ENCODE measurements at places on chromosomes 1 and 21.
A peak's percentile ranks its signal among the peaks of the same experiment; 100 is the strongest.

DNA sequence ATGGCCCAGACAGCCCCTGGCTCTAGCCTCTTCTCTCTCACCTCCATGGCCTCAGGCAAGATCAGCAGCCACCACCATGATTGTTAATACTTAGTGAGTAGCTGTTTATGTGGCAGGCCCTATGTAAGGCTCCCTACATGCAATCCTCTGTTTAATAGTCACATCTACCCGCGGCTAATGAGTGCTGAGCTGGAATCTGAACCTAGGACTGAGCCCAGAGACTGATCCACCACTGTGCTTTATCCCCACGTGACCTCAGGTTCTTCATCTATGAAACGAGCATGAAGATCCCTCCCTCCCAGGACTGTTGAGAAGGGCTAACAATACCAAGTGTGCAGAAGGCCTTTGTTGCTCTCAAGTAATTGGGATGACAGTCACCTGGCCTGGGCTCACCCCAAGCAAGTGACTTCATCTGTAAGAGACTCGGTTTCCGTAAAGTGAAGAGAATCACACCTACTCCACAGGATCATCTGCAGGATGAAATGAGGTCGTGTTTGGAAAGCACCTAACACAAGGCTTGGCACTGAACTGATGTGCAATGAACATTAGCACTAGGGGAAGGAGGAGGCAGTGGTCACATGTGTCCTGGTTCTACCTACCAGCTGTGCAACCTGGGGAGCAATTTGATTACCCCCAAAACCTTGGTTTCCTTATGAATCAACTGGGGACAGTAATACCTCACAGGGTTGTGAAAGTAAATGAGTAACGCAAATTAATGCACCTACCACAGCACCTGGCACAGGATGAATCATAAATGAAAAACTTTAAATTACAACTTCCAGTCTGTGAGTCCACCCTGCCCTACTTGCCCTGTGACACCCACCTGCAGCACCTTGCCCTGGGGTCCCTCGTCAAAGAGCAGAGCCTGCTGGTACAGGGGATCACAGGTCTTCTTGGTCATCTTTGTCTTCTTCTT lies 37.2 kb downstream of the RIMS3 start:
- no peak for DNase-seq

DNA sequence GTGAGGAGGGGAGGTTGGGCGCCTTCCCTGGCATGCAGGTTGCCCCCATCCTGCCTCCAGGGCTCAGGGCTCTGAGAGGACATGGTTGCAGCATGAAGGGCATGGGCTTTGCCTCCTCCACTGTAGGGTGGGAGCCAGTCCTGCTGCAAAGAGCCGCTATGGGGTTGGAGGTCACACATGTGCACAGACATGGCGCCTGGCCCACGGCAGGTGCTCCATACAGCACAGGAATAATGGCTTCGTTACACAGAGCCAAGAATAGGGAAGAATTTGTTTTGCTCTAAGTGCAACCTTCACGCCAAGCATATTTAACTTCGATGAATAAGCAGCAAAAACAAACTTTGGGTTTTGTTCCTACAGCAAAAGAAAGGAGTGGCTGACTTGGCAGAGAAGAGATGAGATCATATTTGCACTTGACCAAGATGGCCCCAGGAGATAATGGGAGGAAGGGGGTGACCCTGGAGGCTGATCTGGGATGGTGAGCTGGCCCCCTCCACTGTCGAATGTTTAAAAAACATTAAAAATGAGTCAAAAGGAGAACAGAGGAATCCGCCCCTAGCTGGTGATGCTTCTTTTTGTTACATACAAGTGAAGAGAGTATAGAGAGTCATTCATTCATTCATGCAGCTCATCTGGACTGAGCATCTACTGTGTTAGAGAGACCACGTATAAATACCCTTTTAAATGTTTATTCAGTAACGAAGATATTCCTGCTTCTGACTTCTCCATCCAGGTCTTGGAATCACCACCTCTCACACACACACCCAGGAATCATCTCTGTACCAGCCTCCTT lies 12.4 kb upstream of the C2CD2 start:
- DNase-seq, result no peak

DNA sequence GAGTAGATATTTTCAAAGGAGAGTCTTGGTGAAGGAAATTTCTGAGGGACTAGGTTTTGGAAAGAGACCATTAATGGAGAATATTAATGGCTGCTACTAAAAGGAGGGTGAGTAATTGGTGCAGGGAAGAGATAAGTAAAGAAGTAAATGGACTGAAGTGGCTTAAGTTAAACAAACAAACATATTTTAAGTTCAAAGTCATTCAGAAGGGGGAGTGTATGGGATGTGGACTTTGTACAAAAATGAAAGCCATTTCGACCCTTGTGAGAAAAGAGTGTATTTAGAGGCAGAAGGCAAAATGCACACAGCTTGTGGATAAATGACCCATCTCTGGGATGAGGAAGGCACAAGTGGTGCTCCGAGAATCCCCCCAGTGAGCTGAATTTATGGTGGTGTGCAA lies 171.7 kb downstream of the BACH1 start:
- DNase-seq, result no peak

GRCh38 chr1:47224676-47225399 lies 7.2 kb downstream of the TAL1 start:
- no peak for DNase-seq

- no peak for DNase-seq
These were observed 14.5 kb downstream of the SLX9 start for GRCh38 chr21:44954281-44954771.

GRCh38 chr1:212037900-212038299 lies 2.4 kb downstream of the DTL start:
- DNase-seq, result no peak

DNA sequence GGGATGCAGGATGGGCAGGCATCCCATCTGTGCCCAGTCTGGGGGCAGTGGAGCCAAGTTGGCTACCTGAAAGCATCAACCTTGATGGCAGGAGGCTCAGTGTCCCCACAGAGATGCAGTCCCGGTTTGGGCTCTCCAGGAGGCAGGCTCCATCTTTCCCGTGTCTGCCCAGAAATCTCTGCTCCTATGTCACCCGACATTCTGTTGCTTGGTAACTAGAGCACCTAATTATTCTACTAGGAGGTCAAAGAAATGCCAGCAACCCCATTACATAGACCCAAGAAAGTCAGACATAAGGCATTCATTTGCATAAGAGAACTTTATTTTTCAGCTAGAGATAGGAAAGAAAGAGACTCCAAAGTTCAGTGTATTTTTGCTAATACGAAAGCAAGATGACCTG lies 100.3 kb upstream of the BACE2 start:
- DNase-seq, result no peak

GRCh38 chr1:79660129-79660528 lies 653.6 kb upstream of the ADGRL4 start:
- DNase-seq, result no peak

GRCh38 chr21:36860736-36861594 lies 105.5 kb downstream of the HLCS start:
- DNase-seq, result peak; percentile 72

GRCh38 chr1:222931023-222931422 lies 116.2 kb downstream of the DISP1 start:
- peak; percentile 53 for DNase-seq

- no peak for DNase-seq
These were observed 35.6 kb downstream of the PRPF38A start for GRCh38 chr1:52439976-52440375.

DNA sequence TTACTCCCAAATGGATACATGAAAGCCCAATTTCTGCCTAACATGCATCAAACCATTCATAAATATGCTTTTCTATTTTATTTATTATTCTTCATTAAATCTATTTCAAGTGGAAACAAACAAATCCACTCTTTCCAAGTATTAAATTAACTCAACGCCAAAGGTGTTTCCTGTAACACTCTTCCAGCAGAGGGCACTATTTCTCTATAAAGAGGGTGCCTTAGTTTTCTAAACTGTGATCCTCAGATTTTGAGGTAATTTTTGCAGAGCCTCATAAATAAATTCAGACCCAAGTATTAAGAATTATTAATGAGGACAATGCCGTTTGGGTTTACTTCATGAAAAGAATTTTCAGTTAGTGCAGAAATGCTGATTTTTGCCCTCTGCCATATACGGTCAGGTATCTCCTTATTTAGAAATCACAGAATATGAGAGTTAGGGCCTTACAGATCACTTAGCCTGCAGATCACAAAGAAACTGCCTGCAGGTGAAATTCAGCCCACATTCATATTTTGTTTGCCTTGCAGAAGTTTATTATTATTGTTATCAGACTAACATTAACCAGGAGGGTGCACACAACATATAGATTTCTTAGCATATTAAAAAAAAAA lies 40.1 kb upstream of the MYSM1 start:
- peak; percentile 30 for DNase-seq

GRCh38 chr1:228150461-228151179 lies 890 bp downstream of the GJC2 start:
- DNase-seq, result peak; percentile 60

- DNase-seq, result no peak
These were observed 1.2 kb downstream of the PPP1R8 start for GRCh38 chr1:27831568-27832410.

DNA sequence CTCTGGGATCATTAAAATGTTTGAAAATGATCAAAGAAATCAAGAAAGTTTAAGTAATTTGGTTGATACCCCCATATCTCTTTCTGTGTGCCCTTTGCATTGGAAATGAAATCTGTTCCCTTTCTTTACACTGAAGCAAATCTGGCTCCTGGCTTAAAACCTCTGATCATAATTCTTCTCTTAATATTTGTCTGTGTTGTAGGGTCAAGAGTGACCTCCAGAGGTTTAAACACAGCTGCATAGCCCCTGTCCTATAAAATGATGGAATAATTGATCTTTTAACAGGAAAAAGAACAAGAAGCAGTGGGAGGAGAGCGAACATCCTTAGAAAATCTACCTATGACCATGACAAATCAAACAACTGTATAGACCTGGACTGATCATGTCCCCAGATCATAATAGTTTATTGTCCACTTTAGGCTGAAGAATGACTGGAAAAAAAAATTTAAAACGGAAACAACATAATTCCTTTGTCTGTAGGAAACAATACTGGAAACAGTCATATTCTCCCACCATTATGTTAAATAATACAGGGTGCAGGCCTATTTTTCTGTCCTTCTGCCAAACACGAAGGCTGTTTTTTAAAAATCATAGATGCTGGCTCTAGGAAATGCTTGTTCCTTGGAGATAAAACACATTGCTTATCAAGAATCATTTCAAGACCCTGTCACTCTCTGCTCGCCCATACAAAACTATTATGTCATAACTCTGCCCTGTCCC lies 184.3 kb downstream of the NEGR1 start:
- no peak for DNase-seq

- no peak for DNase-seq
These were observed 41.6 kb downstream of the KIRREL1 start for GRCh38 chr1:158035014-158035413.

DNA sequence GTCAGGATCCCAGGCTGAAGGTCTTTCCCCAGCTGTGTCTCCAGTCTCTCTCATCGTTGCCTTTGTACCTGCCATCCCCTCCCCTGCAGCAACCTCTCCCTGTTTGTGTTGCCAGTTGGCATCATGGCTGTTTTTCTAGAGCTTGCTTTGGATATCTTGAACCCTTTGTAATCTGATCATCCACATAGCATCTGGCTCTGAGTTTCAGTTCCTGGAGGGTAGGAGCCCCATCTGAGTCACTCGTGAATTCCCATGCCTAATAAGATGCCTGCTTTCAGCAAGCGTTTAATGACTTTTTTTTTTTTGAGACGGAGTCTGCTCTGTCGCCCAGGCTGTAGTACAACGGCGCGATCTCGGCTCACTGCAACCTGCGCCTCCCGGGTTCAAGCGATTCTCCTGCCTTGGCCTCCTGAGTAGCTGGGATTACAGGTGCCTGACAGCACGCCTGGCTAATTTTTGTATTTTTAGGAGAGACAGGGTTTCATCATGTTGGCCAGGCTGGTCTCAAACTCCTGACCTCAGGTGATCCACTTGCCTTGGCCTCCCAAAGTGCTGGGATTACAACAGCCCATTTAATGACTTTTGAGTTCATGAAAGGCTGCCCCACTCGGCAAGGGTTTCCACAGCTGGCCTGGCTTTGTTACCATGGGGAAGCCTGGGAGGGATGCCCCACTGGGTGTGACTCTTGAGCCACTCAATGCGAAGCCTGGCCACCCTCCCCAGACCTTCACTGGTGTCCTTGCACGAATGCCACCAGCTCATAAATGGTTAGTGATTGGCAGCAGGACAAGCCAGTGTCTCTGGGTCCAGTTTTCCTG lies 11.9 kb downstream of the ALPL start:
- DNase-seq, result no peak

- no peak for DNase-seq
These were observed 108.0 kb downstream of the SDCCAG8 start for GRCh38 chr1:243363832-243364231.

DNA sequence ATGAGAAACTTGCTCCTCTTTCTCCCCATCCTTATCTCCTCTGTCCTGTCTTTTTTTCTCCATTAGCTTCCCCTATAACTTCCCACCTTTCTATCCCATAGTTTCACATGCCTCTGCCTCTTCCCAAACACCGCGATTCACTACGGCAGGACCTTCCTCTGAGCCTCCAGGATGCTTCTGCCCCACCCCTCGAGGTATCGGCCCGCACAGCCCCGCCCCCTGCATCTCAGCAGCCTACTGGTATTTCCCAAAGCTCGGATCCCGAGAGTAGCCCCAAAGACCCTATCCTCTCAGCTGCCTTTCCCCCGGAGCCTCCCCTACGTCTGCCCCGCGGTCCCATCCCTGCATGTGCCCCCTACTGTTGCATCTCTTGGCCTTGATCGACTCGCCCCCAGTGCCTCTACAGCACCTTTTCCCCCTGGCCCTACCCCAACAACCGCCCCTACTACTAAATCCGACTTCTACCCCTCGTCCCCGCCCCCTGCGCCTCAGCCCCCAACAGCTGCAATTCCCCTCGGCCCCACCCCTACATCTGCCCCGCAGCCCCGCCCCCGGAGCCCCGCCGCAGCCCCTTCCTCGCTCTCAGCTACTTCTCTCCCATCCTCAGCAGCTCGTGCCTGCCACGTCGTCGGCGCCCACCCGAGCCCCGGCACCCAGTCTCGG lies 512 bp downstream of the PIAS3 start:
- DNase-seq, result no peak

GRCh38 chr1:234543442-234544086 lies 64.6 kb upstream of the TARBP1 start:
- no peak for DNase-seq

GRCh38 chr1:69707103-69707502 lies 139.4 kb downstream of the LRRC7 start:
- no peak for DNase-seq

- DNase-seq, result no peak
These were observed 43.4 kb downstream of the KIAA1614 start for GRCh38 chr1:180956028-180956640.
